ENCODE measurements at places on chromosomes 5 and 9.

- DNase-seq: no peak
Observed at GRCh38 chr5:56339732-56340131, 106.6 kb upstream of the ANKRD55 start.

DNA sequence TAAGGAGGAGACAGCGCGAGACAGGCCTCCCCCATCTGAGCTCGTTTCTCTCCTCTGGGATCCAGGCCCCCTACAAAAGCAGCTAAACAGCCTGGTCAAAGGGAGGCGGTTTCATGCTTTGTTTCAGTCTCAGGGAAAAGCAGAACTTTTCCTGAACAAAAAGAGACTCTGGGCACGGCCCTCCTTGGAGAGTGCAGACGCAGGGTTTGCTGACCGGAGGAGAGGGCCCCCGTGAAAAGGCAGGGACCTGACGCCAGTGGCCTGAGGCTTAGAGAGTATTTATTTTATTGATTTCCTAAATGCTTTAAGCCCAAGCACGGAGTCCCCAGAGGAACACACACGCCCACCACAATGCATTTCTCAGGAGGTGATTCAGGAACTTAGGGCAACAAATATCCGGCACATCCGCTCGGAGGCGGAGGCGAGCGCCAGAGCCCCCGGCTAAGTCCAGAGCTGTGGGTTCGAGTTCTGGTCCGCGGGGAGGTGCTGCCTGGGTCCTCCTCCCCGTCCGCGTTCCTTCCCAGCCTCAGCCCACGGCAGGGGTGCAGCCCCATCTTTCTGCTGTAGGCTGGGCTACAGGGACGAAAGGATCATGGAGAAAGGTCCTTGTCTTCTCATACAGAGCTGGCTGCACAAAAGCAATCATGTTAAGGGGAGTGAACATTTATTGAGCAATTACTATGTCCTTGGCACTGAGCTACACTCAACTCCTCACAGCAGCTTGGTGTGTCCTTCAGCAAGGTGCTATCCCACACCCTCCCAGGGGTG is 40.0 kb downstream of the PTGES start:
- no peak for DNase-seq

- DNase-seq: no peak
Observed at GRCh38 chr5:130034566-130035210, 130.4 kb downstream of the CHSY3 start.

DNA sequence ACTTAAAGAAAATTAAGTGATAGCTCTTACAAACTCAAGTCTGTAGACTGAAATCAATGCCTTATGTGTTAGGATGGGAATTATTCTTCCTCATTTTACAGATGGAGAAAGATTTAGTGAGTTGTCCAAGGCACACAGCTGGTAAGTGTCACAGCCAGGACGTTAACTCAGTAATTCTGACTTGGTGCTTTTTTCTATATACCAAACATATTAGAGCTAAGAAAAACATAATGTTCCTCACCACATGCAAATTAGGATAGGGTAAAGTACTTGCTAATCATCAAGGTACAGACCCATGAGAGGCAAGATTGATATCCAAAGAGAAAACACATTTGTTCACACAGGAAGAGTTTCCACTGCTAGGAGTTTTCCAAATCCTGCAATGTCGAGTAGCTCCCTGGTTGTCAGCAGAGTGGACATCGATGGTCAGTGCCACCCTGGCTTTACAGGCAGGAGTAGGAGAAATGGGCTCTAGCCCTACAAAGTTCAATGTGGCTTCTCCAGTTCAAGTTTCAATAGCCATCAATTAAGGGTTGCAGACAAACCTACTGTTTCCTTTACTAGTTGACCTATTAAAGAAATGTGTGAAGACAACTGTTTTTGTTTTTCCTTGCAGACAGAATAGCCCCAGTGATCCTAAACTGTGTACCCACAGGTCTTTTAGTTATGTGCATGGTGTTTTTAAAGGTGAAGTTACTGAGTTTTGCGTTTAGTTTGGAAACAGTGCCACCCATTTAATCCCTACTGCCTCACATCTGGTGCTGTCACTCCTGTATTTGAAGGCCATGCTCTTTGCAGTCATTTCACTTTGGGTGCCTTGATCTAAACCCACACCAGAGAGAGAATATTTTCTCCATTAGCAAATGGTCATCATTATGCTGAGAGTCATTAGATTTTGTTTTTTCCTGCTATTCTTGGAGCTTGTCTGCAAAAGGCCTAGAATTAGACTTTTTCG is 460.8 kb upstream of the SMARCA2 start:
- DNase-seq: no peak

- DNase-seq: no peak
Observed at GRCh38 chr5:33841891-33842290, 49.9 kb downstream of the ADAMTS12 start.

DNA sequence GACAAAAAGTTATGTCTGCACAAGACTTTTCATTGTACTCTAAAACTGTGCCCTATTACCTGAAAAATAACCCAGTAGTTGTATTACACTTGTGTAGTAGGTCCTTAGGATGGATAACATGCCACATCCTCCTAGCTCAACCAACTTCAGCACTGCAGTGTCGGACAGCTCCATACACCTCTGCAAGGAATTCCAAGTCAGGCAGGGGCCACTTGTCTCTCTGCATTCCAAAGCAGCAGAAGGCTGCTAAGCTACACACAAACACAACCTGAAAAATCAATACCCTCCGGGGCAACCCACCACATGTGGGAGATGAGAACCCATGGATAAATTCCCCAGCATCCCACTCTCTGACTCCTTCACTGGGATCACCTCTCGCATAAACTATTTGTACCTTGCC is 50.2 kb downstream of the MED10 start:
- DNase-seq: peak; percentile 60

DNA sequence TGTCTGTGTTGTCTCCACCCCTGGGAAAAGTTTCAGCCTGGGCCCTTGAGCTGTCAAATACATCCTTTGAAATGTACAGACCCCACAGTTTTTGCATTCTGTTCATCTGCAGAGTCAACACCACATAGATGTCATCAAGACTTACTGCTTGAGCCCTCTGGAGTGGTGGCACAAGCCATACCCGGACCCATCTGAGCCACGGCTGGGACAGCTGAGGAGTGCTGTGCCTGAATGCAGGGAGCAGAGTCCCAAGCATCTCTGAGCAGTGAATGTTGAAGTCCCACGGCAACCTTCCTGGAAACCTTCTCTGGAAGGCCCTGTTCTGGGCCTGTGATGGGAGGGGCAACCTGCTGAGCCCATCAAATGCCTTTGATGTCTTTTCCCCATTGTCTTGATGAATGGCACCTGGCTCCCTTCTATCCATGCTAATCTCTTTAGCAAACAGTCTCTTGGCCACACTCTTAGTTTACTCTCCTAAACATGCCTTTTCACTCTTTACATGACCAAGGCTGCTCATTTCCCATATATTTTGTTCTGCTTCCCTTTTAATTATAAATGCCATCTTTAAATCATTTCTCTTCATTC is 92.5 kb downstream of the ATPSCKMT start:
- no peak for DNase-seq

DNA sequence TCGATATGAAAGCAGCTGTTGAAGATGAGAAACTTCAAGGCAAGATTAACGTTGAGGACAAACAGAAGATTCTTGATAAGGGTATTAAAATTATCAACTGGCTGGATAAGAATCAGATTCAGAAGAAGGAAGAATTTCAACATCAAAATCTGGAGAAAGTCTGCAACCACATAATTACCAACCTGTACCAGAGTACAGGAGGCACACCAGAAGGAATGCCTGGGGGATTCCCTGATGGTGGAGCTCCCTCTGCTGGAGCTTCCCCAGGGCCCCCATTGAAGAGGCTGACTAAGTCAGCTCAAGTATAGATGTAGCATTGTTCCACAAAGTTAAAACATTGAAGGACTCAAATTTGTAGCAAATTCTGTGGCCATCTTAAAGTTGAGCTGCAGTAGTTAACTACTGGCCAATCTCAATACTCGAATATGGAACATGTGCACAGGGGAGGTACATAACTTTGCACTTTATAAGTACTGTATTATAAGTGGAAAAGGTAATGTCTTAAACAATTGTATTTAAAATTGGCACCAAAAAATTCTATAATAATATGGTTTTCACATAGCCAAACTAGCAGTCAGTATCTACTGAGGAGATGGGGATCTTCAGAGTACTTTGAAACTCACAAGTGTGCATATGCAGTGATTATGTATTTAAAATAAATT is 237.5 kb downstream of the CHSY3 start:
- DNase-seq: peak; percentile 46

DNA sequence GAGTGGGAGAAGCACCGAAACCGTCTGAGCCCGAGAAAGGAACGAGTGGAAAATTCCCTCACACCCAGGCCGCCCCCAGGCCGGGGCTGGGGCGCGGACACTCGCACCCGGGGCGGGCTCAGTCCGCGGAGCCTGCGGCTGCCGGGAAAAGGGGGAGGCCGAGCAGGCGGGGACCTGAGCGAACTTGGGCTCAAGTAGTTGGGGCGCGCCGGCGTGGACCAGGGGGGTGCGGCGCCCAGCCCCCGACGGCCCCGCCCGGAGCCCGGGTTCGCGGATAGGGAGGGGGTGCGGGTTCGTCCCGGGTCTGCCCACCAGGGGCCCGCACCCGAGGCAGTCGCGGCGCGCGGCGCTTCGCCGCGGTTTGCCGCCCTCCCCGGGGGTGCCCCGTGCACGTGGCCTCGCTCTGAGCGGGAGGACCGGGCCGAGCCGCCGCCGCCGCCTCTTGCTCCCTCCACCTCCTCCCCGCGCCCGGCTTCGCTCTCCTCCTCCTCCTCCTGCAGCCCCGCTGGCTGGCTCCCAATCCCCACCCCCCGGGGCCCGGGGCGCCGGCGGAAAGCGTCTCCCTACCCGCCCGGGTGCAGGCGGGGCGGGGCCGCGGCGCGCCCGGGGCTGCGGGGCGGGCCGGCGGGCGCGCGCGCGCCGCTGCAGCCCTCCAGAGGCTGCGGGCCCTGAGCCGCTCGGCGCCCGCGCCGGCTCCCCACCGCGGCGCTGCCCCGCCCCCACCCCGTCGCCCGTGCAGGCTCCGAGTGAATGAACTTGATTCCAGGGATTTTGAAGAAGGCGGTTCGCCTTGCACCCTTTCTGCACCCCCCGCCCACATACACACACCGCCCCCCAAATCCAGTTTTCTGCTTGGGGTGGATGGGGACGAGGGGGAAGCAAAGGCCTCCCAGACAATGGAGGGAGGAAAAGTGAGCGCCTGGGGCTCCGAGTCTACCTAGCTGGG is 1.3 kb upstream of the NFIB start:
- peak; percentile 16 for DNase-seq

DNA sequence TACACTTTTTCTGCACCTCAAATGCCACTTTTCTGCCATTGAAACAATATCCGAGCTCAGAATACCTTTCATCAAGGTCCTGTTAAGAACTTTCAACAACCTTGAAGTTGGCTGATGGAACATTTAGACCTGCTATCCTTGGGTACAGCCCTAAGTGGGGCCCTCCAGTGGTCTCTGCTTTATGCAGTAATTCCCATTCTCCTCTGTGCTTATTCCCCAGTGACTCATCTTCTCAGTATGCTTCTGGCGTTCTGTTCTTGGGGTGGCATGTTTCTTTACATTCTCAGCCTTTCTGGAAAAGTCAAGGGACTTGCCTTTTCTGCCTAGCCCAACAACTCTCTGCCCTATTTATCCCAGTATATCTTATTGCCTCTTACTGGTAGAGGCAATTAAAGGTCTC is 7.1 kb downstream of the ANP32B start:
- DNase-seq: no peak

DNA sequence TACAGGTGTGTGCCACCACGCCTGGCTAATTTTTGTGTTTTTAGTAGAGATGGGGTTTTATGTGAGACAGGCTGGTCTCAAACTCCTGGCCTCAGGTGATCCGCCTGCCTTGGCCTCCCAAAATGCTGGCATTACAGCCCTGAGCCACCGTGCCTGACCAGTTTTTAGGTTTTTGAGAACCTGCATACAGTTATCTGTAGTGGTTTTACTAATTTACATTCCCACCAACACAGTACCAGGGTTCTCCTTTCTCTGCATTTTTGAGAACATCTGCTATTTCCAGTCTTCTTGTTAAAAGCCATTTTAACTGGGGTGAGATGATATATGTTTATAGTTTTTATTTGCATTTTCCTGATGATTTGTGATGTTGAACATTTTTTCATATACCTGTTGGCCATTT is 12.8 kb downstream of the DMXL1 start:
- no peak for DNase-seq

DNA sequence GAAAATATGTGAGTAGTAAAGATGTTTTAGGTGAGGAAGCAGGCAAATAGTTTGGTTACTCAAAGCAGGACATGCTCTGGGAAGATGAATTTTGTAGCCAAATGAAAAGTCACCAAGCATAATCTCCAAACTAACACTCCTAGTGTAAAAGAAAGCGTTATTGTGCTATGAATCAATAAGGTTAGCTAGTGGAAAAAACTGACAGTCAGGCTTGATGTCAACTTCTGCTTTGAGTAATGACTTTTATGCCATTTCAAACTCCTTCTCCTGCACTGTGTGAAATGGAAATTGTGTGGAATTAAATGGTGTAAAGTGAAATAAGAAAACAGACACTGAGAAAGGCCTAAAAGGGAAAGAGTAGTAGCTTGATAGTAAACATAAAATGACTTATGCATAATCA is 637.2 kb upstream of the DMAC1 start:
- no peak for DNase-seq

DNA sequence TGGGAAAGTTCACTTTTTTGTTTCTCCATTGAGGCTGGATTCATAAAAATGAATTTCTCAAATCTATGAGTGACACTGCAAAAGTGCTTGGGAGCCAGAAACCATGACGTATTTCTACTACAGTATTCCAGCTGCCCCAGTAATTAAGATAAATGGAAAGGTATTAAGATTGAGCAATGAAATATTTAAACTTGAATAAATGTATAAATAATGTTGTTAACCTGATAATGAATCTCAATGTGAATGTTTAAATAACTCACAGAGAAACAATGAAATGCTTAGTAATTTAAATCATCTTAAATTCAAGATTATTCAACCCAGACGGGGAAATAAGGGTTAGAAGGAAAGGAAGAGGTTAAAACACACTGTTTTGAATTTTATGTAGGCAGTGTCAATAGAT is 11.2 kb upstream of the SRP19 start:
- no peak for DNase-seq

DNA sequence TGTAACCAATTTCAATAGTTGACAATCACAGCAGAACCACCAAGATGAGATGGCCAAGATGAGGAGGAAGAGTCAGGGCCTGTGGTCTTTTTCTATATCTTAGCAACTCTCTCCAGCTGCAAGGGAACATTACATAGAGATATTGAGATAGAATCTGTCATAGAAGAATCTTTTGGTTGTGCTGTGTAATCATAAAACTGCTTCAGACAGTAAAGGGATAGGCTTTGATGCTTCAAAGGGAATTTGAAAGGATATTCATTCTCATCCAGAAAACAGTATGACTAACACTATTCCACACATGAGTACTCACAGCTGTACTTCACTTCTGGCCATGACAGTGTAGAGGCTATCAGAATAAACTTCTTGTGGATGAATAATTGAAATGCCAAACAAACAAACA is 145.9 kb downstream of the YIPF5 start:
- no peak for DNase-seq

GRCh38 chr9:120982836-120983235 is 56.2 kb upstream of the TRAF1 start:
- no peak for DNase-seq

- DNase-seq: no peak
Observed at GRCh38 chr5:142576303-142576702, 109.6 kb downstream of the FGF1 start.

GRCh38 chr9:96363175-96363967 is 20.1 kb downstream of the SLC35D2 start:
- DNase-seq: no peak

Measured in activated naive CD4-positive, alpha-beta T cell treated with anti-CD3 and anti-CD28 coated beads for 36 hours (primary cell).